T-helper 1 cell treated with Interleukin-12 subunit alpha and Interleukin-12 subunit beta and Interleukin-4 antibody, amounts not matched to agents 30 ng/mL and 1 ng/mL, for 36 hours (primary cell): ENCODE measurements at places on chromosomes 6 and 20. TPM values are rescaled to one million over a fixed set of nuclear protein-coding genes. Genes with fewer than 3 reads are reported as not detected.

The SLC4A11 gene
- 1.6 and 1.9 TPM in 2 replicates for total RNA-seq

The ULBP2 gene
- total RNA-seq, result 1.8 and 2.9 TPM in 2 replicates

The VNN1 gene
- total RNA-seq, result not detected in 2 replicates

The TNFAIP3 gene
- 180 and 184 TPM in 2 replicates for total RNA-seq

The FUT9 gene
- total RNA-seq, result not detected in 2 replicates

The RSPH9 gene
- not detected in 2 replicates for total RNA-seq

The LTB gene
- 2,430 and 2,468 TPM in 2 replicates for total RNA-seq
